ENCODE measurements at places on chromosomes 3 and 15. TPM values are rescaled to one million over a fixed set of nuclear protein-coding genes. Genes with fewer than 3 reads are reported as not detected.
A peak's percentile ranks its signal among the peaks of the same experiment; 100 is the strongest.

Gene TMCO5A
- not detected for polyA plus RNA-seq

- no peak overlapping the region for H3K4me3 ChIP-seq
- no peaks in the 10 kb centered on the region for H3K36me3 ChIP-seq
- H3K27ac ChIP-seq: no peak overlapping the region
- H3K4me1 ChIP-seq: no peaks in the 10 kb centered on the region
- no peaks in the 10 kb centered on the region for H3K27me3 ChIP-seq
These were observed 323.8 kb downstream of the GBE1 start for GRCh38 chr3:81437683-81438082.

GRCh38 chr3:113685124-113685523 lies 11.3 kb downstream of the USF3 start:
- DNase-seq: no peak
- H3K27ac ChIP-seq: peak overlapping the region; percentile 48
- peaks cover 24% of the 10 kb centered on the region for H3K4me1 ChIP-seq
- no peaks in the 10 kb centered on the region for H3K27me3 ChIP-seq
- H3K36me3 ChIP-seq: peaks cover 10% of the 10 kb centered on the region

DNA sequence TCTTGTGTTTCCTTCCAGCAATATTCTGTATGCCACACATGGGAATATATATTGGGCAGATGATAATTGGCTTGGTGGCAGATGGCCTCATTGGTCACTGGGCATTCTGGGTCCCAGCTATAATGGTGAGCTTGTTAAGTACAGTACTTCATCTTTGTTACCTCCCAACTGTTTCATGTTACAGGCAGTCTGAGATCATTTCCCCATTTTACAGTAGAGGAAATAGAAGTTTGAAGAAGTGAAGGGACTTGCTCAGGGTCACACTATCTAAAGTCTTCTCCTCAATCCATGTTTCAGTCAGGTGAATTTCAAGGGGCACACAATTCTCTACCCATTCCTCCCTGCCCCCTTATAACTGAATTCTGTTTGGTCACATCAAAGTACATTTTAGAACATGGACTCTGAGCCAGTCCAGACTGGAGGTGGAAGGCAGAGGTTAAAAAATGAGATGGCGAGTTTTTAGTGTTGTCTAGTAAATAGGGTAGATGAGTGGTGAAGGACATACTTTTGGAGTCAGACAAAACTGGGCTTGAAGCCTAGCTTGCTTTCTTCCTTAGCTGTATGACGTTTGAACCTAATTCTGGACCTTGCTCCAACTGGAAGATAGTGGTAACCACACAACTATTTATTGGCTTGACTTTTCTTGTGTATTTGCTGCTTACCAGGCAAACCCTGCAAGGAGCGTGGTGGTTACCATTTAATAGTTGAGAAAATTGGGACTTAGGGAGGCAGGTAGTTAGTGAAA lies 2.5 kb downstream of the EEFSEC start:
- H3K4me1 ChIP-seq: peaks cover 25% of the 10 kb centered on the region
- H3K27me3 ChIP-seq: no peaks in the 10 kb centered on the region
- no peak overlapping the region for H3K4me3 ChIP-seq
- DNase-seq: peak; percentile 28
- peaks cover 4% of the 10 kb centered on the region for H3K36me3 ChIP-seq
